ENCODE measurements at places on chromosomes 2 and 18.

- no peak for DNase-seq
These were observed 21.7 kb upstream of the LRRTM1 start for GRCh38 chr2:80326214-80326613.

- peak; percentile 31 for DNase-seq
These were observed 11.3 kb downstream of the RMP24 start for GRCh38 chr18:35983818-35984217.

GRCh38 chr2:31654241-31654640, 73.5 kb upstream of the SRD5A2 start:
- DNase-seq, result no peak

DNA sequence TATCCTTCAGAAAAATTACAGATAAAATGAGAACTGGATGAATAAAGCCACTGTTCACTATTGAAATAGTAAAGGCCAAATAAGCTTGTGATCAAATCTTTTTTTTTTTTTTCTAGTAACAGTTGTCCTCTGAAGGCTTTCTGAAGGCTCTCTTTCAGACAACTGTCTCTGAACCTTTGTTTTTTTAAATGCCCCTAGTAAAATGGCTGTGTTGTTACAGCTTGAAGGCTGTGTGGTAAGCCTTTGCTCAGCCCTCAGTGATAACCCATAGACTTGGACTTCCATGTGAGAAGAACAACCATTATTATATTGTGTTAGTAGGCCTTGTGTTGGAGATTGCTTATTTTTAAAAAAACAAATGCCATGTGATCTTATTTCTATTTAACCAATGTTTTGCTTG, 17.6 kb downstream of the FMNL2 start:
- no peak for DNase-seq

Data from foreskin keratinocyte (primary cell).